ENCODE measurements at places on chromosomes 5 and 9.

DNA sequence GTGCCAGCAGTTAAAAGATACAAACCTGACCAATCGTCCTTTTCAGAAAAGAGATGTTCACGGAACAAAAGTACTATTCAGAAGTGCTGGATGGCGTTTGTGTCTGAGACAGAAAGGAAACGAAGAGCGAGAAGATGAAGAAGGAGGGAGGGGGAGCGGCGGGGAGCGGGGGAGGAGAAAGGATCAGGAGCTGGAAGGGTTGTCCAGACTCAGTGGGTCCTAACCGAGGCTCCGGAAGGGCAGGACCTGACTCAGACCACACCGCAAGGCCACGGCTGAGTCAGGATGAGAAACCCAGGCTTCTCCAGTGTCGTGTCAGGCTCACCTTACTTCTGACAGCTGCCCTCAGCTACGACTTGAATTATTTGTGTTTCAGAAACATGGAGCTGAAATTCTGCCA lies 46.2 kb downstream of the PAX5 start:
- no peak for DNase-seq

- no peak for DNase-seq
These were observed 3.5 kb downstream of the RXFP3 start for GRCh38 chr5:33939556-33940262.

- DNase-seq = no peak
These were observed 48.9 kb downstream of the JMY start for GRCh38 chr5:79284846-79285245.

DNA sequence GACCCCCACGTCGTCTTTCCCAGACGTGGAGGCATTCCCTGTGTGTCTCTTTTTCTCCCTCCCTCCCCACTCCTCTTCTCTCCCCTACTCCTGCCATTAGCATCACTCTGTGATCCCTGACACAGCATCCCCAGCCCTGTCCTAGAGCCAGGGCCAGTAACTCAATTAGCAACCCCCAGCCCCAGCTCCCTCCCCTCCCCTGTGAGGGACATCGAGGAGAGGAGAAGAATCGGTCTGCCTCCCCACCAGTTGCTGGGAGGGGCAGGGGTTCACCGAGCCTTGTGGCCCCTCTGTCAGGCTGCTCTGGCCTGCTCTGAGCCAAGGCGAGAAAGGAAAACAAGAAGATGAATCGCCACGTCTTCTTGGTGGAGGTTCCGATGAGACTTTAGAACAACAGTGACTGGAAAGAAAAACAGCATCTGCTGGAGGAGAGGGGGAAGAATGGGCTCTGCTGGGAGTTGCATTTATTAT lies 123.1 kb downstream of the PAPPA start:
- no peak for DNase-seq

GRCh38 chr9:137064027-137064879 lies 6.1 kb downstream of the SAPCD2 start:
- no peak for DNase-seq

GRCh38 chr9:70013598-70014196 lies 30.0 kb upstream of the MAMDC2 start:
- DNase-seq = peak; percentile 26

GRCh38 chr9:114282926-114283325 lies 40.0 kb upstream of the ORM1 start:
- DNase-seq = peak; percentile 84

GRCh38 chr5:90658620-90659019 lies 100.0 kb downstream of the ADGRV1 start:
- no peak for DNase-seq

DNA sequence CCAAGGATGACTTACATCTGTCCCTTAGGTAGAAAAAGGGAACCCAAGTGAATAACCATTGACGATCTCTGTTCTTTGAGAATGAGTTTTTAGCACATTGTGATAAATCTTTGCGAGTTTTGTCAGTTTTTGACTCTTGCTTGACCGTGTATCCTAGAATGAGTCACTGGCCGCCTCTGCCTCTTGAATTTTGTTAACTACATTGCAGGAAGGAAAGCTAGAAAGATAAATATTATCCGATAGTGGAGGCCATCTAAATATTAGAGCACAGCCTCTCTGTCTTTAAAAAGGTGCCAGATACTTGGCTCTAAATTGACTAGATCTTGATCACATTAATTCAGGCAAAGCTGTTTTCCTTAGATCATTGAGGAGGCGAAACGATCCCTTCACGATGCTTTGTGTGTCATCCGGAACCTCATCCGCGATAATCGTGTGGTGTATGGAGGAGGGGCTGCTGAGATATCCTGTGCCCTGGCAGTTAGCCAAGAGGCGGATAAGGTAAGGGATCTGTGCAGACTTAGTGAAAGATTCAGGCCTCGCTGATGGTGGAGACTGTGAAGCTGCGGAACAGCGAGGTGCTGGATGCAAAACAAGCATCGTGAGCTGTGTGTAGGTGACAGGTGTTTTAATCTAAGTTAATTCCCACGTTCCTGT lies 12.2 kb downstream of the CCT5 start:
- DNase-seq = no peak

DNA sequence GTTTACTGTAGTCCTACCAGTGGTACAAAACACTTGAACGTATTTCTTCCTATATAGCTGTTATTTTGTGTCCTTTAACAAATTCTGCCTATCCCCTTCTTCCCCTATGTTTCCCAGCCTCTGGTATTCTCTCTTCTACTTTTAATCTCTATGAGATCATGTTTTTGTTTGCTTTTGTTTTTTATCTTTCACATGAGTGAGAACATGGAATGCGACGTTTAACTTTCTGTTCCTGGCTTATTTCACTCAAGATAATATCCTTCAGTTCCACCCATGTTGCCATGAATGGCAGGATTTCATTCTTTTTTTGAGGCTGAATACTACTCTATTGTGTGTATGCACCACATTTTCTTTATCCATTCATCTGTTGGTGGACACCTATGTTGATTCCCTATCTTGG lies 634.4 kb upstream of the WWC1 start:
- DNase-seq = no peak

DNA sequence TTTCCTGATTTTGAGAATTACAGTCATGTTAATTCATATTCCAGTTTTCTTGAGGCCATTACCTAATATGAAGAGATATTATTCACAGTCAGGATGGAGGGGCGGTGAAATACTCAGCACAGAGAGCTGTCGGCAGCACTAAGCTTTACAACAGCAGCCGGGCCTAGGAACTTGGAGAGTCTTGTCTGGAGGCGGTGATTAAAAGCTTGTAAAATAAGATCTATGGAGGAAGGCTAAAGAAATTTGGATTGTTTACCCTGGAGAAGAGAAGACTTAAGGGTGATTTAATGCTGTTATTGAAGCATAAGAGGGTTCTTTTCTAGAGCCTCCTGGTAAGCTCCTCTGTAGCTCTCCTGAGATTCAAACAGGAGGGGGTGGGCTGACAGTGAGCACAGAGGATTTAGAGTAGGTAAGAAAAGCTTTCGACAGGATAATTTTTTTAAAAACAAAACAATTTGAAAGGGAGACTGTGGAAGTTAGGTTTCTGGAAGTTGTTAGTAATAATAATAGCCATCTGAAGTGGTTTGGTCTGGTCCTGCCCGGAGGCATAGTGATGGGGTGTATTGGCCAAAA lies 406.3 kb upstream of the ADAMTSL1 start:
- no peak for DNase-seq

DNA sequence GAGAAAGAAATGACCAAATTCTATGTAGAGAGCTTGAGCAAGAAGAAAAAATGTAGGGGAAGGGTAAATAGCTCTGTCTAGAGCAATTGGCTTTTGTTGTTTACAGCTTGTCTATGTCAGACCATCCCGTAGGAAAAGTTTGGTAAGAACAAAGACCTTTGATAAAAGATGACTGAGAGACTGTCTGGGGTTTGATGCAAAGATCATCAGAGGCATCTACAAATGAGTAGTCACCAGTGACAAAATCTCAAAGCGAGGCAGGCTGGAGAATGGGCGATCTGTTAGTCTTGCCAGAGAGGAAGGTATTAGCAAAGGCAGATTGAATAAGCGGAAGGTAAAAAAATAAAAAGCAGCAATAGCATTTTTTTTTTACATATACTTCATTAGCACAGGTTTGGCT lies 125.0 kb upstream of the RASGRF2 start:
- no peak for DNase-seq

Measured in fibroblast of skin of left biceps (primary cell).